Gastrocnemius medialis (tissue), 4 donors: ENCODE measurements at places on chromosomes 5 and 9. TPM values are rescaled to one million over a fixed set of nuclear protein-coding genes. Genes with fewer than 3 reads are reported as not detected.

SLC36A3 gene
- not detected for total RNA-seq

FCN2 gene
- total RNA-seq: not detected

FOXI1 gene
- not detected for total RNA-seq

DMRT3 gene
- total RNA-seq: 0.36 TPM

PDE8B gene
- not detected for total RNA-seq

DNA sequence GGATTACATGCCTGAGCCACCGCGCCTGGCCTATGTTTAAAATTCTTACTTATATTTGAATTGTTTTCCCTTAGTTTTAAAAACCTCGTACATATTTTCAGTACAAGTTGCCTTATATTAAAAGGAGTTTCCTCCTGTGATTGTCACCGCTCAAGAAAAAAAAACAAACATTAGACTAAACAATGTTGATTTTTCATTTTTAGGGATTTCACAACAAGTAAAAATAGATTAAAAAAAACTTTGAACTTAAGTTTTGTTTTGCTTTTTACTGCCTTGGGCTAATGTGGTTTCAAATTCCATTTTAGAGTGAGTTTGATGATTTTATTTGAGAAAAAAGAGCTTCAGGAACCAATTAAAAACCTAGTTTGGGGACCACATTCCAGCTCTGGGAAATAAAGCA lies 1196.6 kb upstream of the CDH18 start:
- H3K4me1 ChIP-seq: no peaks in the 10 kb centered on the region
- H3K27me3 ChIP-seq: no peaks in the 10 kb centered on the region
- DNase-seq: no peak
- no peak overlapping the region for H3K27ac ChIP-seq

- peaks cover 3% of the 10 kb centered on the region for H3K27me3 ChIP-seq
- no peak overlapping the region for H3K27ac ChIP-seq
- no peaks in the 10 kb centered on the region for H3K4me1 ChIP-seq
- no peak for DNase-seq
- H3K36me3 ChIP-seq: no peaks in the 10 kb centered on the region
Observed at GRCh38 chr9:95669253-95669652, 152.5 kb upstream of the PTCH1 start.

DNA sequence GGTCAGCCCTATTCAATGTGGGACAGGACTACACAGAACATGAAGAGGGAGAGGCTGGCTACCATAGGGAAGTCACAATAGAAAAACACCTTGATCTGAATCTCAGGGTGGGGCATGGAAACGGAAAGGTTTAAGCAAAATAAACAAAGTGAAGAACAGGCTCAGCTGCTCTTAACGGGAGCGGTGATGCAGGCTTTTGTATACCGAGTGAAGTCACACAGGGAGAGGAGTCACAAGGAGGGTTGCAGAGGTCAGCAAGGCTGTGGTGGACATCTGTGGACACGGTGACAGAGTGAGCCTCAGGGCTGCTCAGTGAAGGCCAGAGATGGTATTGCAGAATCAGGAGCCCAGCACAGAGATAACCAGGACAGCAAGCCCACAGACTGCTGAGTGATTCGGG lies 30.6 kb upstream of the SEMA4D start:
- H3K4me3 ChIP-seq: no peak overlapping the region
- no peaks in the 10 kb centered on the region for H3K27me3 ChIP-seq
- no peaks in the 10 kb centered on the region for H3K4me1 ChIP-seq
- no peak overlapping the region for H3K27ac ChIP-seq
- no peak for DNase-seq

DNA sequence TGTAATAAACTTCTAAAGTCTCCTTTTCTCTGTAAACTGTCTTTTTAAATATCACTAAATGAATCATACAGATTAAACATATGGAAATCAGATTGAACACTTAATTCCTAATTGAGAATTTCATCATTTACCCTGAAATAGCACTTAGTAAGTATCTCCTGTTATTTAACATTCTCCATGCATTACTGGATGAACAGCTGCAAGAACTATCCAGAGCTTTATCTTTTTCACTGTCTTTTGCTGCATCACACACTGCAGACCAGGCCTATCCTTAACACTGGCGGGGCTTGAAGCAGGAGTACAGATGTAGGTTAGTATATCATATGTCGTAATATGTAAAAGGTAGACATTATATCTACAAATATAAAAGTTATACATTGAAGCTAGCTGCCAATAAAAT lies 108.7 kb upstream of the EFNA5 start:
- no peaks in the 10 kb centered on the region for H3K36me3 ChIP-seq
- H3K4me1 ChIP-seq: no peaks in the 10 kb centered on the region
- H3K27ac ChIP-seq: peak overlapping the region; percentile 44
- no peak overlapping the region for H3K4me3 ChIP-seq
- DNase-seq: no peak

DNA sequence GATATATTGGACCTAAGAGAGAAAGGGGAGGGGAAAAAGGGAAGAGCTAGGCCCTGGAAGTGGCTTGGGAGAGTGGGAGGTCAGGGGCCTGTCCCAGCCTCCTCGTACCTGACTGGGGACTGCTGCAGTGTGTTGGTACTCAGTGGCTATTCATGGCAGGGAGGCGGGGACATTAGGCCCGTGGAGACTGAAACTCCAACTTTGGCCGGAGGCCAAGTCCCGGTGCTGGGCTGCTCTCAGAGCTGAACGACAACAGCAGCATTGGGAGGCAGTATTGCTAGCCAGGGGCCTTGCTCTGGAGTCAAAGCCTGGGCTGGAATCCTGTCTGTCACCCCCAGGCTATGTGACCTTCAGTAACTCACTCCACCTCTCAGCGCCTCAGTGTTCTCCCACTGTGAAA lies 37.8 kb downstream of the NEURL1B start:
- peak overlapping the region; percentile 0 for H3K27ac ChIP-seq
- DNase-seq: no peak
- peaks cover 17% of the 10 kb centered on the region for H3K4me1 ChIP-seq
- no peaks in the 10 kb centered on the region for H3K27me3 ChIP-seq

DNA sequence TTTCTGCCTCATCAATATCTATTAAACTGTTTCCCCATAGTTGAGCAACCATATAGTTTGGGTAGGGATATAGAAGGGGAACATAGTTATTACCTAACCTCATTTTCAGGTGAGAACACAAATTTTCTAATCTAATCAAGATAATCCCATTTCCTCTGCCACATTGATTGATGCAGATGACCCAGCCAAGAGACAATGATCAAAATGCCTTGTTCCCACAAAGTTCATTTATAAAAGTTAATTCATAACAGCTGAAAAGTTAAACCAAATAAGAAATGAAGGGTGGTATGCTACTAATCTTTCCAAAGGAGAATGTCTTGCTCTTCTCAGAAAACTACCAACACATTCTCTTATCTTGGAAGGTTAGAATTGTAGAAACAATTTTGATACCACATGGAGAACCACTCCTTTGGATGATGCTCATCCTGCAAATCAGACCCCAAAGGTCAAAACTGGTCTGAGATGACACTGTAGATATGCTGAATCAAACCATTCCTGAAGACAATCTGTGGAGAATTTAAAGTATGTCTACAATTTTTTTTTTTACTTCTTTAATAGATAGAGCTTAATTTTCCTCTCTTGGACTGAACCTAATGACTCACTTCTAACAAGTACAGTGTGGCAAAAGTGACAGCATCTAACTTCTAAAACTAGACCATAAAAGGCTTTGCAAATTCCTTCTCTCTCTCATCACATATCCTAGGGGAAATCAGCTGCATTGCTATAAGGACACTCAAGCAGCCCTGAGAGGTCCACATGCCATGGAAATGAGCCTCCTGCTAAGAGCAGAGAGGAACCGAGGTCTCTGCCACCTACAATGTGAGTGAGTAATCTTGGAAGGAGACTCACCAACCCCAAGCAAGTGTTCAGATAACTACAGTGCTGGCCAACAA lies 586.7 kb upstream of the TUSC1 start:
- no peak overlapping the region for H3K4me3 ChIP-seq
- H3K36me3 ChIP-seq: no peaks in the 10 kb centered on the region
- H3K27ac ChIP-seq: no peak overlapping the region
- DNase-seq: no peak
- no peaks in the 10 kb centered on the region for H3K27me3 ChIP-seq

GRCh38 chr5:65823204-65823603 lies 101.2 kb downstream of the NLN start:
- peaks cover 13% of the 10 kb centered on the region for H3K4me1 ChIP-seq
- H3K27ac ChIP-seq: no peak overlapping the region
- no peak overlapping the region for H3K4me3 ChIP-seq
- no peaks in the 10 kb centered on the region for H3K27me3 ChIP-seq

DNA sequence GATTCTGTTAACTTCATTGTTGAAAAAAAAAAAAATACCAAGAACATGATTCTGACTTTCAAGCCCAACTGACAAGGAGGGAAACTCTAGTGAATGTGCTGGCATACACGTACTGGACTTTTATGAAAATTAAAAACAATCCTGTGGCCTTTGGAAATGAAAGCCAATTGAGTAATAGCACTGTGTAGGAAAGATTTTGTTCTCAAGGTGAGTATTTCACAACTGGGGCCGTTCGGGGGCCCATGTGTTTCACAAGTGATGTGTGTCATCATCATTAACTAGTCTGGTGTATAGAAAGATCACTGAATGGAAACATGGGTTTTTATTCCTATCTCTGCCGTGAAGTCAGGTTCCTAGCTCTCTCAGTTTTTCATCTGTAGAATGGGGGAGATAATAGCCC lies 605.0 kb upstream of the CLINT1 start:
- H3K4me3 ChIP-seq: no peak overlapping the region
- H3K27ac ChIP-seq: no peak overlapping the region
- peaks cover 7% of the 10 kb centered on the region for H3K4me1 ChIP-seq

DNA sequence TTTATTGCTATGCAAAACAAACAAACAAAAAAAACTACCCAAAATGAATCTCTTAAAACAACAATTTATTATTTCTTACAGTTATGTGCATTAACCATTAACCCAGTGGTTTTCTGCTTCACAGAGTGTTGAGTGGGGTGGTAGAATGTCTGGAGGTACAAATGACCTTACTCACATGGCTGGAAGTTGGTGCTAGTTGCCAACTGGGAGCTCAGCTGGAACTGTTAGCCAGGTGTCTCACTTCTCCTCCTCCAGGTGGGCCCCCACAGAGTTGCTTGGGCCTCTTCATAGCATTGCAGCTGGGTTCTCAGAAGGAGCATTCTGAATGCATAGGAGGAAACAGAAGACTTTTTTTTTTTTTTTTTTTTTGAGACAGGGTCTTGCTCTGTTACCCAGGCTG lies 10.5 kb upstream of the B4GALT1 start:
- no peak overlapping the region for H3K27ac ChIP-seq
- DNase-seq: no peak
- no peaks in the 10 kb centered on the region for H3K36me3 ChIP-seq
- H3K27me3 ChIP-seq: no peaks in the 10 kb centered on the region
- no peaks in the 10 kb centered on the region for H3K4me1 ChIP-seq

- no peaks in the 10 kb centered on the region for H3K36me3 ChIP-seq
- H3K27ac ChIP-seq: peak overlapping the region; percentile 79
- no peak overlapping the region for H3K4me3 ChIP-seq
Observed at GRCh38 chr5:134512661-134512999, 12.8 kb upstream of the JADE2 start.

DNA sequence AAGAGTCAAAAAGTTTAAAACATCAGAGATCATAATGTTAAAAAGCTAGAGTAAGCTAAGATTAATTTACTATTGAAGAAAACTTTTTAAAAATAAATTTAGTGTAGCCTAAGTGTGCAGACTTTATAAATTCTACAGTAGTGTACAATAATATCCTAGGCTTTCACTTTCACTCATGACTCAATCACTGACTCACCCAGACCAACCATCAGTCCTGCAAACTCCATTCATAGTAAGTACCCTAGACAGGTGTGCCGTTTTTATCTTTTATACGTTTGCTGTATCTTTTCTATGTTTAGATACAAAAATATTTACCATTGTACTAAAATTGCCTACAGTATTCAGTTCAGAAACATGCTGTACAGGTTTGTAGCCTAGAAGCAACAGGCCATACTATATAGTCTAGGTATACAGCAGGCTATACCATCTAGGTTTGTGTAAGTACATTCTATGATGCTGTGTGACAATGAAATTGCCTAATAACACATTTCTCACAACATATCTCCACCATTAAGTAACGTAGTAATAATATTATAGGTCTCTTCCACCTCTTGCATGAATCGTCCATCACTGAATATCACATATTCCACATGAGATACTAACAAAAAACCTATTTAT lies 59.2 kb downstream of the MEGF9 start:
- H3K4me1 ChIP-seq: no peaks in the 10 kb centered on the region
- DNase-seq: no peak
- no peaks in the 10 kb centered on the region for H3K27me3 ChIP-seq
- no peak overlapping the region for H3K4me3 ChIP-seq

- H3K27me3 ChIP-seq: no peaks in the 10 kb centered on the region
- no peaks in the 10 kb centered on the region for H3K36me3 ChIP-seq
- no peak overlapping the region for H3K4me3 ChIP-seq
Observed at GRCh38 chr5:76376148-76376865, 26.8 kb upstream of the IQGAP2 start.

DNA sequence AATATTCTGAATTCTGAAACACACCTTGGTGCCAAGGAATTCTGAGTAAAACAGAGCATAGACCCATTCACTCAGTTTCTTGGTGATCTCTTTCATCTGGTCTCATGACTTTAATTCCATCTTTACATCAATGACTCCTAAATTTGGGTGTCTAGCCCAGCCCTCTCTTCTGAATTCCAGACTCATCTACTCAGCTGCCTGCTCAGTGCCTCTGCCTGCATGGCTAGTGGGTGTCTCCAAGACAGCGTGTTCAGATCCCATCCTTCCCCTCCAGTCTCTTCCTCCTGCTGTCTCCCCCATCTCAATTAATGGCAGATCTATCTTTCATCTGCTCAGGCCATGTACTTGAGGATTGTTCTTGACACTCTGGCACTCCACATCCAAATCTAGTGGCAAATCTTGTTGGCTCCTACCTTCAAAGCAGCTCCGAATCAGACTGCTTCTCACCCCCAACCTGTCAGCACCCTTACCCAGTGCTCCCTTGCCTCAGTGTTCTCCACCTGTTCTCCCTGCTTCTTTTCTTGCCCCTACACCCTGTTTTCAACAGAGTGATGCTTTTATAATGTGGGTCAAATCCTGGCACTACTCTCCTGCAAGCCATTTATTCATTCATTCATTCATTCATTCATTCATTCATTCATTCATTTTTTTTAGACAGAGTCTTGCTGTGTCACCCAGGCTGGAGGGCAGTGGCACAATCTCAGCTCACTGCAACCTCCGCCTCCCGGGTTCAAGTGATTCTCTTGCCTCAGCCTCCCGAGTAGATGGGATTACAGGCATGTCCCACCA lies 5.3 kb downstream of the CAVIN4 start:
- H3K27me3 ChIP-seq: no peaks in the 10 kb centered on the region
- H3K27ac ChIP-seq: peak overlapping the region; percentile 92
- H3K36me3 ChIP-seq: no peaks in the 10 kb centered on the region
- no peak overlapping the region for H3K4me3 ChIP-seq
- H3K4me1 ChIP-seq: peaks cover 35% of the 10 kb centered on the region
